Stimulated activated CD8-positive, alpha-beta memory T cell treated with anti-CD3 and anti-CD28 coated beads, Interleukin-2, amount 100 ng/mL, for 48 hours (primary cell): ENCODE measurements at places on chromosomes 11 and 22.

DNA sequence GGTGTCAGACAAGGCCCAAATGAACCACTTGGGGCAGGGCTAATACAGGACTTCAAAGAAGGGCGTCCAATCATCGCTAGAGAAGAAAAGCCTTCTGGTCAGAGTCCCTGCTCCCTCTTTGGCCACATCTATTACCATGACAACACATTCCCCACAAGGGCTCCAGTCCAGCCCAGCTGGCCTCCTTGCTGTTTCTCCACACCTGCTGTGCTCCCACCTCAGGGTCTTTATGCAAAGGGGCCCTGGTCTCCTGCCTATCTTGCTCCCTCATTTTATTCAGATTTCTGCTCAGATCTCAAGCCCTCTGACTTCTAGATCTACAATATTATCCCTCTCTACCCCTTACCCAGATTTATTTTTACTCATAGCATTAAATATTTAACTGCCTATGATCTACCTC, 58.0 kb upstream of the KIRREL3 start:
- DNase-seq = no peak

- DNase-seq = no peak
These were observed 13.8 kb downstream of the JAML start for GRCh38 chr11:118211006-118211405.

DNA sequence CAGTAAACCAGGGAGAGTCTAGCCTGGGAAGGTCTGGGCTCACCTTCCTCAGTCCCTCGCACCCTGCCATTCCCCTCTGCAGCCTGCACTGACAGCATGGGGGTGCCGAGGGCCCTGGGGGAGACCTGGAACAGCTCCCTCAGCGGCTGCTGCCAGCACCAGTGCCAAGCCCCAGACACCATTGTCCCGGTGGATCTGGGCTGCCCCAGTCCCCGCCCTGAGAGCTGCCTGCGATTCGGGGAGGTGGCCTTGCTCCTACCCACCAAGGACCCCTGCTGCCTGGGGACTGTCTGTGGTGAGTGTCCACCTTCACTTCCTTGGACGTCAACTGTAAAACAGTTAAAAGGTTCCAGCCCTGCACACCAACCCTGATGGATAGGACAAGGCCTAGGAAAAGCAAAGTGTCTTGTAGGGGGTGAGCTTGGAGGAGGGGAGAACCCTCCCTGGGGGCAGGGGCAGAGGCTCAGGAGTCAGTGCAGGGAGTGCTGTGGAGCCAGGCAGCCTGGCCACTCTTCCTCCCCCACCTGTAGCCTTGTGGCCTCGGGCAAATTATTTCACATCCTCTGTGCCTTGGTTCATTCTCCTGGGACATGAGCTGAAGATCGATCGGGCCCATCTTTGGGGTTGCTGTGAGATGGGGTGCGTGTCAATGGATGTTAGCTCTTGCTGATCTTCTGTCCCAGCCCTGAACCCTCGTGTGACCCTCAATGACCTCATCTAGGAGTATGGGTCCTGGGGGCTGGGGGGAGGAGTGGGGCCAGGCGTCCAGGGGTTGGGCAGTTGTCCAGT, 85.2 kb upstream of the MYOD1 start:
- DNase-seq = no peak

GRCh38 chr11:31810779-31811647, at the start of gene PAX6:
TSS of gene PAX6 (minus strand) at chr11:31811322. CDS start at chr11:31806411, 4,911 bp downstream.
- no peak for DNase-seq

DNA sequence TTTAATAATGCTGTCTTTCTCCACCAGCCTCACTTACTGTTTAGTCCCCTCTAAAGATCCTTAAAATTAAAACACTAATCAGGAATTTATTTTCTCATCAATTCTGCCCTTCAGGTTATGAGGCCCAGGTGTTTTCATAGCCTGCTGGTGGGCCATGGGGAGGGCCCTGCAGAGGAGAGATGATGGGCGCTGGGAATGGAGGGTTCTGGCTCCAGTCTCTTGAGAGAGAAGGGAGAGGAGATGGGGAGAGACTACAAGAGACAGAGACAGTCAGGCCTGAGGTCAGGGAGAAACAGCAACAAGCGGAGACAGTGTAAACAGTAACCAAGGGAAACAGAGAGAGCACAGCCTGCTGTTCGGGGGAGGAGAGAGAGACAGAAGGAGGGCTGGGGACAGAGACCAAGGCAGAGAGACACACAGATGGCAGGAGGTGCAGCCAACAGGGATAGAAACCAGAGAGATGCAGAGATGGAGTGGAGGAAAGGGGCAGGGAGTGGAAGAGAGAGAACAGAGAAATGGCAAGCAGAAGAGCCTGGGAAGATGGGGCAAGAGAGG, 187.3 kb upstream of the SYT13 start:
- DNase-seq = no peak

GRCh38 chr11:130211144-130211543, 51.6 kb downstream of the ST14 start:
- DNase-seq = no peak

DNA sequence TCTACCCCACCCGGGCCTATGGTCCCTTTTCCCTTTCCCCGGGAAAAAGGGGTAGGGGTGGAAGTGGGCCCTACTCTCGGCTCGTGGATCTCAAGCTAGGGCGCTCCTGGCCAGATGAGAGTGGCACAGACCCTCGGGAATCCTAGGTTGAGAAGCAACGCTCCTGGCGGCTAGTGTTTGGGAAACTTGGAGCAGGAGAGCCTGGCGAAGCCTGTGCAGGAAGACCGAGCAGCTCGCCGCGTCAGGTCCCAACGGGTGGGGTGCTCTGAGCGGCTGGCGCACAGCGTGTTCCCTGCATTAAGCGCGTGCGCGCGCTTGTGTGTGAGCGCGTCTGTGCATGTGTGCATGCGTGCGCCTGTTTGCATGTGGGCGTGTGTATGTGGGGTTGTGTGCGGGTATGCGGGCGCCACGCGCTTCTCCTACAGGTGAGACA, 7.1 kb upstream of the FLI1 start:
- no peak for DNase-seq

DNA sequence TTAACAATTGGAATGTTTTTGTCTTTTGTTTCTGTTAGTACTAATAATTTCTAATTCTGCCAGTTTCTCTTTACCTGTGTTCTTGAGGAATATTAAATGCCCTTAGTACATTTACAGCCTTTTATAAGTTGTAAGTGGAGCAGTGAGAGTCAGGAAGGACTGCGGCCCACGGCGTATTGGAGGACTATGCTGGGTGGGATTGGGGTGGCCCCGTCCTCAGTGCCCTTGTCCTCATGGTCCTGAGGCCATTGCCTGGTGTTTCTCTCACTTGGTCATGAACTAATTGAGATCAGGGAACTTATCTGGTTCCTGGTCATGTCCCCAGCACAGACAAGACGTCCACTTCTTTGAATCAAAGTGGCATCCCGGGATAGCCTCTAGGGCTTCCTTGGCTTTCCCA, 3.3 kb downstream of the TUB start:
- no peak for DNase-seq

GRCh38 chr22:37569921-37570660, 9.8 kb downstream of the LGALS2 start:
- no peak for DNase-seq

GRCh38 chr11:16347928-16348685, 8.2 kb downstream of the SOX6 start:
- DNase-seq = no peak

DNA sequence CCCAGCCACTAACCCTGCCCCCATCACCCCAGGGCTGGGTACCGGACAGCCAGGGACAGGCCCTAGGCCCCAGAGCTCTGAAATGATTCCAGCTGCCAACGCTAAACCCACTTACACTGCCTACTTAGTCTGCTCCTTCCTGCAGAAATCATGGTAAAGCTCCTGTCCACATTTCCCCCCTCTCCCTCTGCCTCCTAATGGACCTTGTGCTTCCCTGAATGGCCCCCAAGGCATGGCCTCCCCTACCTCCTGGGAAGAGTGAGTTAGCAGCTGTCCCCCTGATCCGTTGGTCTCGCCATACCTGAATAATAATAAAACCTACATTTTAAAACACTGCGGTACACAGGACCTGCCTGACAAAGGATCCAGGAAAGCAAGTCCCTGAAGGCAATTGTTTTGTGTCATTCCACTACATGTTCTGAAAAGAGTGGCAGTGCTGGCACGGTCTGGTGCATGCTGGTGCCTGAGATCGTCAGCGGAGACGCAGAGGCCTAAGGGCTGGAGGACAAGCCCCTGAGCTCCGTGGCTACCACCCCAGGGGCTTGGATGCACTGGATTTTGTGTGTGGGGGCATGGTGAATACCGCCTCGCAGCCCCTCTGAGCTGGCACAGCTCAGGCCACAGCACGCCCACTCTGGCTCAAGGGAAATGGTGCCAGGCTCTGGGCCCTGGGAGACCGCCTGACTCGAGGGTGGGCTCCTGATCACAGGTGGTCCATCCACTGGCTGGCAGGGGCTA, 186.3 kb downstream of the CTTN start:
- DNase-seq = no peak
